ENCODE measurements at places on chromosomes 4 and X.

GRCh38 chr4:173318648-173319211 lies 15.4 kb downstream of the HMGB2 start:
- DNase-seq: no peak

- DNase-seq: no peak
Observed at GRCh38 chr4:121308328-121308663, 72.5 kb downstream of the QRFPR start.

- DNase-seq: no peak
Observed at GRCh38 chrX:153671589-153672530, 1.8 kb downstream of the PNCK start.

DNA sequence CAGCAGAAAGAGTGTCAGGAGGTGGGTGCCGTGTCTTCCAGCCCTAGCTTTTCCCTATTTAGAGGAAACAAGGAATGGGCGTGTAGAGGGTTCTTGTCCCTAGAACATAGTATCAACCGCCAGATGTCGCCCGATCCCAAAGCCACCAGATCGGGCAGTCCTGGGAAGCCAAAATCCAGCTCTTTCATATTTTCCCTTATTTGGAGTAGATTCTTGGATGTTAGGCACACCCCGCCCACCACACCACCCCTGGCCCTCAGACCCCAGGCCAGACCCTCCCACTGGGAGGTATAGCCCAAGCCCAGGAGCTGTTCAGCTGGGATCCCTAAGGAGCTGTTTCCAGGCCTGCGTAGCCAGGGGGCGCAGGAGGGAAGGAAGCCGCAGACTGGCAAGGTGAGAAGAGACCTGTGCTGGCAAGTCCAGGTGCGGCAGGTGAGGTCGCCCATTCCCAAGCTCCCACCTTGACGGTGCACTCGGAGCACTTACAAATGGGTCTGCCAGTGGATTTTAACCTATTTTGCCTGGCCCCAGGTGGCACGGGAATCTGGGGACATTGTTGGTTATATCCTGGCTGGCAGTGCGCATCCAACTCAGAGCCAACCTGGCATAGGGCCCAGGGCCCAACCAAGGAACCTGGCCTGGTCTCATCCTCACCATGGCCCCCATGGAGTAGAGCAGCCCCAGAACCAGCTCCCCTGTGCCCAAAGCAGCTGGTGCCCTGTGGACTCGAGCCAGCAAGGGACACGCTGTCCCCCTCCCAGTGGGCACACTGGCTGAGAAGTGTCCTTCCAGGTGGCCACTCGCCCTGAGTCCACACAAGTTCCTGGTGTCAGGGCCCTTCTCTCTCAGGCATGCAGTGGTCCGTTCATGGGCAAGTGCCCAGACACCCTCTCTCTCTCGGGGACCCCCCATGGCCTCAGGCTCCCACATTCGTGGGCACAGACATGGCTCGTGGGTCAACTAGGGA lies 811 bp downstream of the FLNA start:
- no peak for DNase-seq

GRCh38 chr4:111209706-111210105 lies 586.8 kb upstream of the PITX2 start:
- DNase-seq: no peak

GRCh38 chr4:76564123-76564915 lies 129.3 kb downstream of the SHROOM3 start:
- DNase-seq: no peak

GRCh38 chr4:86330961-86331742 lies 28.7 kb downstream of the MAPK10 start:
- no peak for DNase-seq

GRCh38 chr4:62126064-62126732 lies 926.1 kb downstream of the ADGRL3 start:
- no peak for DNase-seq

- no peak for DNase-seq
Observed at GRCh38 chr4:150650751-150651150, 68.8 kb downstream of the MAB21L2 start.

DNA sequence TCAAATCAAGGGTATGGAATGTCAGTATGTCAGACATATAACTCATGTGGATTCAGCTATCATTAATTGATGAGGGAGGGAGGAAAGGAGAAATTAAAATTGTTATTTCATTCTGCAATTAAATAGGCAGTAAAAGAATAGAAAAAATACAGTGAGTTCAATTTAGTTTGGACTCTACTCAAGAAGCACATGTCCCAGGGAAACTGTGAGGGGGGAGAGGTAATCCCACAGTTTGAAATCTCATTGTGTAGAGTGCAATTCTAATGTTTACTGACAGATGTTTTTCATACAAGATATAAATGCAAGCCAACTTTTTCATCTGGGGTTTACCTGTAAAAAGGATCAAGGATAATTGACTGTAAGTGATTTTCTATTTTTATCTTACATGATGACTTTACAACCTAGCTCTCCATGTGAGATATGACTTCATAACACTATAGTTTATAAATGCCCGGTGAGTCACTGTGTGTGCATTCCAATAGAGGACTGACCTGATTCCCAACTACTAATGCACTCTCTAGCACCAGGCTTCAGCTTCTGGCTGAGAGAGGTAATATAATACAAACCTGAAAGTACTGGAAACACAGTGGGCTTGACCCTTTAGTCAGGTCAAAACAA lies 35.2 kb upstream of the SCD5 start:
- no peak for DNase-seq

DNA sequence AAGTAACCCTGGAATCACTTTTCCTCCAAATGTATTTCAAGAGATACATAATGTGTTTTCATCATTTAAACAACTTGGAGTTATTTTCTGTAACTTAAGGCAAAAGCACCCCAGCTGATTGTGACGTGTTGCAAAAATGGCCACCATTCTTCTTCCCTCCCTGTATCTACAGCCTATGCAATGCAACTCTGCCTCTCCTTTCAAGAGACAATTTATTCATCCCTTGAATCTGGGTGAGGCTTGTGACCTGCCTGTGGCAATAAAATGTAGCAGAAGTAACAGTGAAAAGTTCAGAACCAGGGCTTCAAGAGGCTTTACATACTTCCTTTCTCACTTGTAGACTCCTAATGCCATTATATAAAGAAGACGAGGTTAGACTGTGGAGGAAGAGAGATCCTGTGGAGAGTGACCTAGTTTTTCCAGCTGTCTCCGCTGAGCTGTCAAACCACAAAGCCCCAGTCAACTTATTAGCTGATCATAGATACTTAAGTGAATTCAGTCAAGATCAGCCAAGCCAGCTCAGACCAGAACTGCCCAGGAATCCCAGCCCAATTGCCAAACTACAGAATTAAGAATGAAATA lies 81.0 kb upstream of the KLF3 start:
- no peak for DNase-seq

DNA sequence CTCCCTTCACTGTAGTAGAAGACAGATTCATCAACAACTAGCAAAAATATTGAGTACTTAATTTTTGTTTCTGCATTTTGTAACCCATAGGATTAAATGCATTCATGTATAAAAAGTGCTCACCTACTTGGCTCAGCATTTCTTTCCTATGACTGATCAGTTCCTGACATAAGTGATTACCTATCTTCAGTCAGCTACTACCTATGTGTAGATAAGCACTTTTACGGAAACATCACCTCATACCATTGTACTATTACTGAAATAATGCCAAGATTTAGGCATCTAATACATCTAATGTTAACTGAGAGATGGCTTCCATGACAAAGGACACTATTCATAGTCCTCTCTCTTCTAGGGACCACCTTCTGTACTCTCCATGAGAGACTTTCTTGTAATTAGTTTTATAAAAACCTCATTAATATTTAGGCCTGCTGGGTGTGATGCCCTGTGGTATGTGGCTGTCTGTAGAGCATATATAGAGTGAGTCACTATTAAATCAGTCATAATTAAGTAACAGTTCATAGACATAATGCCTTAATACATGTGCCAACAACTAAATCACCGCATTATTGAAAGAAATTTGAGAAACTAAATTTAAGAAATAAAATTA lies 147.0 kb downstream of the PDGFC start:
- DNase-seq: no peak

DNA sequence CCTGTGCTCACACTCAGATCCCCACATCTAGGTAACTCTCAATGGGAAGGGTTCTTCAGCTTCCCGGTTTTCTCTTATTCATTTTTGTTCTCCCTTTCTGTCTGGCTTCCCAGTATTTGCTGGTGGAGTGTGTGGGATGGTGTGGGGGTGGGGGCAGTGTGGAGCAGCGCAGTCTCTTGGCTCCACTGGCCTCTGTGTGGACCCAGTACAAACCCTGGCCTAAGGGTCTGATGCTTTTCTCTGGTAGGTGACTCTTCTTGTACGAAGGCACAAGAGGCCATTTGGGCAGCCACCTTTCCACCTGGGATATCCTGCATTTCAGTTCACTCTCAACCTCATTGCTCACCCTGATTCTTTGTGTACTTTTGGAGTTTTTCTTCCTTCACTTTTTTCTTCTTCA lies 71.3 kb downstream of the NBDY start:
- DNase-seq: no peak

GRCh38 chrX:16785247-16786138 lies 773 bp upstream of the TXLNG start:
- no peak for DNase-seq

DNA sequence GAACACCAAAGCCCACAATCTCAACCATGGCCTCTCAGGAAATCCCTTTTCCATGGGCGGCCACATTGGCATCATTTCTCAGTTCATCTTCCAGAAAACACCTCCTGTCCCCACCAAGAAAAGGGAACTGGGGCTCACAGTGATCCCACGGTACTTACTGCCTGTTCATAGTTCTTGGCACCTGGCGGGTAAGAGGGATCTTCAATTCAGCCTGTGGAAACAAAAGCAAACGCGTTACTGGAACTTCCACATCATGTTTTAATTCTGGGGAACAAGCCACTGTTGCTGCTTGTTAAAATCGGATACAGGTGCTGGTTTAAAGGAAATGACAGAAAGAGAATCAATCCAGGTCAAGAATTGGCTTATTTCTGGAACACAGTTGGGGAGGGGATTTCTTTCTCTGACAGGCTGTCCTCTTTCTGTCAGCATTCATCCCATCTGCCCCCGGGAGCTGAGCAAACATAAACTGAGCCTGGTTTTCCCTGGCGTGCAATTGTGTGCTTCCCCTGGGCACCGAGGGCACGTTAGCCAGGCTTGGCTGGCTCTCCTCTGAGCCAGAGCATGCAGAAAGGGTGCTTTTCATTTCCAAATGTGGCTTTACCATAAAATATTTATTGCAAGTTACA lies 16.8 kb downstream of the CLNK start:
- DNase-seq: no peak

GRCh38 chr4:99634742-99635360 lies 22.8 kb downstream of the C4orf54 start:
- DNase-seq: no peak

GRCh38 chrX:11100281-11101035 lies 10.7 kb upstream of the HCCS start:
- DNase-seq: no peak

DNA sequence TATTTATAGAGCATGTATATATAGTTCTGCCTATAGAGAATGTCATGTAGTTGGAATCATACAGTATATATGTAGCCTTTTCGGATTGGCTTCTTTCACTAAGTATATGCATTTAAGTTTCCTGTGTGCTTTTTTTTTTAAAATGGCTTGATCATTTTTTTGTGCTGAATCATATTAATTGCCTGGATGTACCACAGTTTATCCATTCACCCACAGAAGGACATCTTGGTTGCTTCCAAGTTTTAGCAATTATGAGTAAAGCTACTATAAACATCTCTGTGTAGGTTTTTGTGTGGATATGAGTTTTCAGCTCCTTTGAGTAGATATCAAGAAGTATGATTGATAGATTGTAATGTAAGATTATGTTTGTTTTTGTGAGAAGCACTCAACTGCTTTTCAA lies 23.8 kb downstream of the PTTG2 start:
- no peak for DNase-seq

DNA sequence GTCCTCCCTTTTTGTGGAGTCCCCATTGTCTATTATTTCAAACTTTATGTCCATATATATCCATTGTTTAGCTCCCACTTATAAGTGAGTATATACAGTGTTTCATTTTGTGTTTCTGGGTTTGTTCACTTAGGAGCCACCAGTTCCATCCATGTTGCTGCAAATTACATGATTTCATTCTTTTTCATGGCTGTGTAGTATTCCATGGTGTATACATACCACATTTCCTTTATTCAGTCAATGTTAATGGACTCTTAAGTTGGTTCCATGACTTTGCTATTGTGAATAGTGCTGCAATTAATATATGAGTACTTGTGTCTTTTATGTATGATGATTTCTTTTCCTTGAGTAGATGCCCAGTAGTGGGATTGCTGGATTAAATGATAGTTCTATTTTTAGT lies 329.1 kb downstream of the AR start:
- no peak for DNase-seq

GRCh38 chr4:67575232-67576058 lies 16.9 kb downstream of the STAP1 start:
- DNase-seq: no peak

GRCh38 chrX:69501429-69501828 lies 2.7 kb upstream of the NALF2 start:
- no peak for DNase-seq

DNA sequence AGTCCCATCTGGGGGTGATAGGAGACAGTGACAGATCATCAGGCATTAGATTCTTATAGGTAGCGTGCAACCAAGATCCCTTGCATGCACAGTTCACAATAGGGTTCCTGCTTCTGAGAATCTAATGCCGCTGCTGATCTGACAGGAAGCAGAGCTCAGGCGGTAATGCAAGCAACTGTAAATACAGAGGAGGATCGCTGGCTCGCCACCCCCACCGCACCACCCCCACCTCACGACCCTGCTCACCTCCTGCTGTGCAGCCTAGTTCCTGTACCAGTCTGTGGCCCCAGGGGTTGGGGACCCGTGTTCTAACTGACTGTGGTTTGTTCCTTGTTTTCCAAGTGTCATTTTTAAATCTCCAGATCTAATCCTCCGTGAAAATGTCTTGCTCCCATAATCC lies 89.0 kb upstream of the MAPK10 start:
- no peak for DNase-seq

DNA sequence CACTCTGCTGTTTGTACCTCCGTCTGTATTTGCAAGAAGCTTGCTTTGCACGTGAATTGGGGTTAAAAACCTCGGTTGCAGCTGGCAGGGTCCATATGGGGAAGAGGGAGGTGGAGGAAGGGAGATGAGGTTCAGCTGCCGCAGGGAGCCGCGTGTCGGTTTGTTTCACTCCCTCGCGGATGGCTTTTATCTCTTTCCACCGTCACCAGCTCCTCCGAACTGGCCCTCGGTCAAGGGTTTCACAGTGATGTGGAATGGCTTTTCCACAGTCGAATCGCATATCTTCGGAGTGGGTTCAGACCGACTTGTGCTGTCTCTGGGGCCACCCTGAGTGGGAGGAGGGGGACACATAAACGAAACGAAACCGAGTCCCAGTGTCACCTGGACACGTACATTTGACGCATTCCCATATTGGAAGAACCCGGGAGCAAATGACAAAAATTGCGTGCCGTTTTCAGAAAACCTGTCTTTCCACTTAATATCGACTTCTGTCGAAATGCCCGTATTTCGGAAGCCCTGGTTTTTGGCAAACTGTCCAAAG lies 929 bp downstream of the ZBTB33 start:
- DNase-seq: peak; percentile 7
